ENCODE measurements at places on chromosomes 4 and X. TPM values are rescaled to one million over a fixed set of nuclear protein-coding genes. Genes with fewer than 3 reads are reported as not detected.

- peak; percentile 67 for ATAC-seq
Measured at GRCh38 chrX:51461053-51462044, 35.0 kb downstream of the NUDT11 start.

GRCh38 chrX:132022967-132023895 is at the start of gene STK26:
Gene STK26, plus strand, starts transcription at chrX:132023302. Its CDS starts 316 bp downstream, at chrX:132023618.
- peak; percentile 93 for ATAC-seq

DNA sequence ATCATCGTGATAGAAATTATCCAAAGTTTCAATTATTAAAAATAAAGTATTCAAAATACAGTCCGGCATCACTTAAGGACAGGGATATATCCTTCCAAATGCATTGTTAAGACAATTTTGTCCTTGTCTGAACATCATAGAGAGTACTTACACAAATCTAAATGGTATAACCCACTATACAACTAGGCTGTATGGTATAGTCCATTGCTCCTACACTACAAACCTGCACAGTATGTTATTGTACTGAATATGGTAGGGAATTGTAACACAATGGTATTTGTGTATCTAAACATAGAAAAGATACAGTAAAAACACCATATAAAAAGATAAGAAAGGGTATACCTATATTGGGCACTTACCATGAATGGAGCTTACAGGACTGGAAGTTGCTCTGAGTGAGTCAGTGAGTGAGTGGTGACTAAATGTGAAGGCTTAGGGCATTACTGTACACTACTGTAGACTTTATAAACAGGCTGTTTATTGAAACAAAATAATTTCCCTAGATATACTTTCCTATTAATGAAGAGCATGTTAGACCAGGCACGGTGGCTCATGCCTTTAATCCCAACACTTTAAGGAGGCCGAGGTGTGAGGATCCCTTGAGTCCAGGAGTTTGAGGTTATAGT is 44.8 kb upstream of the PTPN13 start:
- ATAC-seq: no peak

DNA sequence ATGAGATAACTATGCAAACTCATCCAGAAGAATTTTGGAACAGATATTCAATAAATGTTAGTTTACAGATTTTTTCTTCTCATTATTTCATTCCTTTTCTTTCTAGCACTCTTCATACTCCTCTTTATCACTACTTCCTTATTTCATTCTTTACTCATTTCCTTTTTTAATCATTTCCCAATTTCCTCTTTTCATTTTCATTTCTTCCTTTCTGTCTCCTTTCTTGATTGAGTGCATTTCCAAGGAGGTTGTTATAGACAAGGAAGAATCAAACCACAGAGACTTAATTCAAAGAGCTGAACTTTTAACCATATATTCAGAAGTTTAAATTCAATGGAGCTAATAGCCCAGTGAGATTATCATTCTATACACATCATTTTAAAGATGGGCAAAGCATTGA is 600.7 kb downstream of the ARAP2 start:
- ATAC-seq: no peak

The CPE gene
- 312 TPM for total RNA-seq

DNA sequence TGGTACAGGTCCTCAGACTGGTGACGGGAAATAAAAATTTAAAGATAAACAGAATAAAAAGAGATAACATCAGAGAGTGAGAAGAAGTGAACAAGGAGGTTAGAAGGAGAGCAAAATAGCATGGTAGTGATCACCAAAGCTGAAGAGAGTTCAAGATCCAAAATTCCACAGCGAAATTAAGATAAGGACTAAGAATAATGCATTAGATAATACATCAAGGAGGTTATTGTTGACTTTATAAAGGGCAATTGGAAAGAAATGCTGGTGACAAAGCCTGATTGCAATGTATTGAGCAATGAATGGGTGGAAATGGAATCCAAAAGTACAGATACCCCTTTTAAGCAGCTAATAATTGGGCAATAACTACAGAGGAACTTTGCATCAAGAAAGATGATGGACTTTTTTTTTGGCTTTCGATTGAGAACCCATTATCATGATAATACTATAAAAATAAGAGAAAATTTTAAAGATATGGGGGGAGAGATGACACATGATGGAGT is 101.6 kb upstream of the MAP9 start:
- no peak for ATAC-seq

DNA sequence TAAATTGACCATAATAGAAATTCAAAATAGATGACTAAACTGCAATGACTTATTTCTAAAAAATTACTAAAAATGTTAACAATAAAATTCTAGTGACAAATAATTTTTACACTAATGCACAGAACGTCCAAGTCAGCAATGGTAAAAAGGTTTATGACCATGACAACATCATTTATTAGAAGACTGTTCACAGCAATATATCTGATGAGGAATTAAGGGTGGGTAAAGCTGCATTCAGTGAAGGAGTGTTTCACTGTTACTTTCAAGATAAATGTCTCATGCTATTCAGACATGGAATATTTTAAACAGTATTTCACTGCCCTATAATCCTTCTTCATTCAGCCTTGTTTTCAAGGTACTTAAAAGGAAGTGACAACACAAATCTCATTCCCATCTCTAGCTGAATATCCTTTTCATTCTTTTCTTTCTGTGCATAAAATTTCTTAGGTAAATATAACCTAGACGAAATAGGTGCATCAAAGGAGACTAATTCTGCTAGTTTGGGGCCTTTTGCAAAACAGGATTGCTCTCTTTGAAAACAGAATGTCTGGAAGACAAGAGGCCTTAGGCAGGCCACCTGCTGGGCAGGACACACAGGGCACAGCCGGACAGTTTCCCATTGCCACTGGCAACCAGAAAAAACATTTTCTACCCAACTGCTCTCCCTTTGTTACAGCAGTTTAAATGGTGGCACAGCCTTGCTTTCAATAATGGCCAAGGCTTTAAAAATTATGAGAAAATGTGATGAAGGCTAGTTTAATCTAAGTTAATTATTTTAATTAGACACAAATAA is 600.3 kb downstream of the SPRY1 start:
- peak; percentile 59 for ATAC-seq

The GPR50 gene
- total RNA-seq: 0.16 TPM

- ATAC-seq: peak; percentile 75
Measured at GRCh38 chr4:89000844-89001360, 56.1 kb downstream of the FAM13A start.

DNA sequence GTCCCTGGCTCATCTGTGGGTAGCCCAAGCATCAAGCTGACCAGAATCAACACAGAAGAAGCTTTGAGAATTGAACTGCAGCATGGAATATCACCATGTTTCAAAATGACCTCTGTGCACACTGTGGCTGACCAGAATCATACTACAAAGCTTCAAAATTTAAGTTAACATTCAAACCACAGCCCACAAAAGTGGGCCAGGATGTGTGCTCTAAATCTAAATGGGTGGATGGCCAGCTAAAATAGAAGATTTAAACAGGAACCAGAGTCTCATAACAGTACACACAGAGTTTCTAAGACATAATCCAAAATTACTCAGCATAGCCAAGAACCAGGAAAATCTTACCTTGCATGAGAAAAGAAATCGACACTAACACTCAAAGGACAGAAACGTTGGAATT is 46.1 kb downstream of the KLF3 start:
- no peak for ATAC-seq

GRCh38 chr4:4555916-4556315 is 14.1 kb upstream of the STX18 start:
- no peak for ATAC-seq

DNA sequence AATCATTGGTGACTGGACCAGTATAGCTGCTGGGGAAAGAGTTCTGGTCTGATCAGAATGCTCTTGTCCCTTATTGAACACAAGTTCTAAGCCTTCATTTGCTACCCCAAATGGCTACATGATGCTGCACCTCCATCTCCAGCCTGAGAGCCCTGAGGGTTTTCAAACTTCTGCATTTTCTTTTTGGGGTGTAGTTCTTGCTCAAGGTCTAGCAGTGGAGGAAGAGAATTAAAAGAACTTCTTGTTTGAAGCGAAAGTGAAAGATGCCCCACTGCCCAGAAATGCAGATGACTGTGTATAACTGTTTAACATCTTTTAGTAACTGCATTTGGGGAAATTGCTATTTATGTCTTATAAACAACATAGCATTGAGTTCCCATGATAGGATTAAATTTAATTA is 38.5 kb downstream of the LAMTOR3 start:
- no peak for ATAC-seq

DNA sequence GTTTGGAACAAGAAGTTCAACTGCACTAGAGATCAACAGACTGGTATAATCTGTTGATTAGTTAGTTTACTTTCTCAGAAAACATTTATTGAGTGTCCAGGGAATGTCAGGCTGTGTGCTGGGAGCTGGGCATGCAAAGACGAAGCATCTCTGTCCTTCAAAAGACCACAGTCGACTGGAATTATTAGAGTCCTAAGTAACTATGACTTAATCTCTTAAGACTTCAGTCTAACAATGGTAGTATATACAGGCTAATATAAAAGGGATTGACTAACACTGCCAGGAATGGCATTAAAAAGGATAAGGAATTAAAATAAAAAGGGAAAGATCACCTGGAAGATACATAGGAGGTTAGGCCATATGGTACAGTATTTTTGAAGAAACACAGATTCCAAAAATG is 128.7 kb downstream of the WDFY3 start:
- no peak for ATAC-seq

The RNF128 gene
- total RNA-seq: 0.93 TPM

The IL13RA1 gene
- 0.75 TPM for total RNA-seq

- no peak for ATAC-seq
Measured at GRCh38 chr4:153809307-153809706, 20.4 kb upstream of the SFRP2 start.

GRCh38 chr4:85761803-85762528 is 287.0 kb downstream of the ARHGAP24 start:
- no peak for ATAC-seq

The CCDC160 gene
- total RNA-seq: 3.7 TPM

The NAAA gene
- total RNA-seq: 7.0 TPM

GRCh38 chr4:1249731-1250526 is 999 bp upstream of the CTBP1 start:
- peak; percentile 22 for ATAC-seq

DNA sequence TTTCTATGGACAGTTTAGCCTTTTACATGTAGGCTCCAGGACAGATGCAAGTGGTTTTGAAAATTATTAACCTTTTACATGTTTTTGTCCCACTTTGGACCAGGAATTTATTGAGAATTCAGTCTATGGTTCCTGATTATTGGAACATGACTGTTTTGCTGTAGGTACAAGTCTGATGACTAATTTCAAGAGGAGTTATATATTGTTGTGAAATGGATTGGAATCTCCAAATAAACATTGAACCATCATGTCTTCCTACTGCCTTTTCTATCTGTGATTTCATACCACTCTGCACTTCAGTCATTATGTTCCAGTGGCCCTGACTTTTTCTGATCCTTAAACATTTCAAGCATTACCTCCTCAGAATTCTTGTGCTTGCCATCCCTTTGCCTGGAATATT is 35.9 kb downstream of the TBC1D19 start:
- ATAC-seq: no peak

DNA sequence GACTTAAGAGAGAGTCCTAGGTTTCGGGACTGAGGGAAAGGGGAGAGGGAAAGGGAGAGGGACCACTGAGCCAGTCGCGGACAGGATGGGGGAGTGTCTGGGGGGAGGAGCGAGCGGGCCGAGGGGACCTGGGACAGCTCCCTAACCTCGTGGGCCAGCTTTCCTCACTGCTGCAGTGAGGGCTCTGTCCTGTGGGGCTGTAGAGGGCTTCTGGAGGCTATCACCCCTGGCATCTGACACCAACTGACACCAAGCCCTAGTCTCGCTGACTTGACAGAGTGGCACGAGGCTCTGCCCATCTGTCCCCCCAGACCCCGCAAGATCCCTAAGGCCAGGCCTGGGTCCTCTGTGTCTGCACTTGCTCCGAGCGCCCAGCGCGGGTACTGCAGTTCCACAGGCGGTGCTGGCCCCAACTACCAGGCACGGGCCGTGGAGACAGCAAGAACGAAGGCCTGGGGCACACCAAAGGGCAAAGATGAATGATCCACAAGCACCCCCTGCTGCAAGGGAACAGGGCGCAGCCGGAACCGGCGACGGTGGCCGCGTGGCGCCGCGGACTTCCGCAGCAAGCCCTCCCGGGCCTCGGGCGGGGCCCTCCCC is 465 bp downstream of the HAUS7 start:
- ATAC-seq: peak; percentile 52

The SPIN2A gene
- 3.1 TPM for total RNA-seq

DNA sequence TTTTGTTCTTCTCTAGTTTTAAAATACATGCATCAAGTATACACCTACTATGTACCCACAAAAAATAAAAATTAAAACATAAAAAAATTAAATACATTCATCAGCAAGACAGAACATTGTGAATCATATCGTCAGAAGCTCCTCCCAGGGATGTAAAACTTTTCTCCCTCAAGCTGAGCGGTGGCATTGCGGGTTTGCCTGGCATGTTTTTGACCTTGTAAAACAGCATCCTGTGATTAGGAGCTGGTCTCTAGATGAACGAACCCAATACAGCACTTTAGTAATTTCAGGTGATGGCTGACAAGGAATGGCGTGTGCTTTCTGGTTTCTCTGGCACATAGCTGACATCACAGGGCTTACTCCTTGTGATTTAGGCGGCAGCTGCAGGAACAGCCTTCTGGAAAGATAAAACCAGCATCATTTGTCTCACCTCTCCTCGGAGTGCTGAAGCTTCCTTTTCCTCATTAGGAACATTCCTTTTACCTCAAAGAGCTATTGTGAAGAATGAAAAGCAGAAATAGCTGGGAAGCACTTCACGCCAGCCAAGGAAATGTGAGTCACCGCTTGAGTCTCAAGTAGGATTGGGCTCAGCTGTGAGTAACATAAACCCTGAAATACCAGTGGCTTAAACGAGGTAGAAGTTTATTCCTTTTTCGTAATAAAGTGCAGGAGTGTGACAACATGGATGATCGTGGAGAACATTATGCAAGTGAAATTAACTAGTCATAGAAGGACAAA is 44.3 kb downstream of the NYX start:
- ATAC-seq: peak; percentile 65

The GASK1B gene
- 0.36 TPM for total RNA-seq

DNA sequence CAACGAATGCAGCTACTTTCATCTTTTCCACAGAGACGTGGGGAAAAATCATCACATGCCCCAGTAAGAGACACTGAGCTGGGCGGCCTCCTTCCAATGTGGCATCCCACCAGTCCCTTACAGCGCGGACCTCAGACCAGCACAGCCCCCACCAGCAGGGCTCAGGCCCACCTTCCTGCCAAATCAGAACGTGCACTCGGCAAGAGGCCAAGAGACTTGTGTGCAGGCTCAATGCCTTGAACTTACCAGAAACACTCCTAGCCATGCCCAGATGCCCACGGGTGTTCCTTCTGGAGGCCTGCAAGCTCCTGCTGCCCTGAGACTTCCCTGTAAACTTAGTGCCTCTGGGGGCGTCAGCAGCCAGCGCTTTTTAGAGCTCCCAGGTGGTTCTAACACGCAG is 31.2 kb downstream of the WDR1 start:
- no peak for ATAC-seq

DNA sequence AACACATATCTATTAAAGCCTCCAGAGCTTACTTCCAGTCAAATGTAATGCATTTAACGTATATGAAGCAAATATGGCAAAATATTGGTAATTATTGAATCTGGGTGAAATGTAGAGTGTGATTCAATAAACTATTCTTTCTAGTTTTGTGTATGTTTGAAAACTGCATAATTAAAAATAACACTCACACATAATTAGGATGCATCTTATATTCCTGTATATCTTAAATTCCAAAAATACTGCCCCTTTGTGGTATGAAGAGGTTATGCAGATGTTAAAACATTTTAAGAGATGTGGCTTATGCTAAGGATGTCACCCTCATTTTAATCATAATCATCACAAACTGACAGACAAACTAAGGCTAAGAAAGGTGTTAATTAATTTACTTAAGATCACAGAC is 182.9 kb downstream of the COX18 start:
- ATAC-seq: no peak
